ENCODE measurements at places on chromosomes 12 and 14.

GRCh38 chr12:67069451-67070306 is 199.5 kb upstream of the CAND1 start:
- peak; percentile 18 for DNase-seq
- no peak overlapping the region for H3K27ac ChIP-seq
- H3K27me3 ChIP-seq: peaks cover 49% of the 10 kb centered on the region
- peak overlapping the region; percentile 81 for H3K4me3 ChIP-seq

GRCh38 chr12:1691123-1692007 is 495 bp downstream of the ADIPOR2 start:
- peak overlapping the region; percentile 82 for H3K27ac ChIP-seq
- peaks cover 8% of the 10 kb centered on the region for H3K36me3 ChIP-seq
- H3K4me1 ChIP-seq: peaks cover 45% of the 10 kb centered on the region
- no peak for DNase-seq
- H3K4me3 ChIP-seq: peak overlapping the region; percentile 88

DNA sequence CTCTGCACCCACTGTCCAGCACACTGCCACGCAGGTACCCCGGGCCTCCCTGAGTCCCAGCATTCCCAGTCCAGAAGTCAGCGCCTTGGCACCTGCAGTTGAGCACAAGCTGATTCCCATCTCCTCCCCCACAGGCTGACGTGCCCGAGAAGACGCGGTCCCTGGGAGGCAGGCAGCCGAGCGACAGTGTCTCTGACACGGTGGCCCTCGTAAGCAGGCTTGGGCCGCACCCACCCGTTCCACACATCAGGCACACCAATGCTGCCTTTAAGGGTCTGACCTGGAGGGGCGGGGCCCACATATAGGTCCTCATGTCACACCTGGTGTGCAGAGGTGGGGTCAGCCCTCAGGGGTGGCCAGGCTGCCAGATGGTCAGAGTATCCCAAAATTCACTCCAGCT is 18.4 kb upstream of the TEX22 start:
- peaks cover 8% of the 10 kb centered on the region for H3K36me3 ChIP-seq
- no peaks in the 10 kb centered on the region for H3K27me3 ChIP-seq
- no peak overlapping the region for H3K27ac ChIP-seq
- no peak overlapping the region for H3K4me3 ChIP-seq

- no peak overlapping the region for H3K4me3 ChIP-seq
- no peaks in the 10 kb centered on the region for H3K27me3 ChIP-seq
- peaks cover 29% of the 10 kb centered on the region for H3K4me1 ChIP-seq
- no peak overlapping the region for H3K27ac ChIP-seq
- H3K36me3 ChIP-seq: no peaks in the 10 kb centered on the region
- DNase-seq: no peak
These were observed 9.8 kb upstream of the NFKBIA start for GRCh38 chr14:35414365-35414764.

- H3K4me3 ChIP-seq: no peak overlapping the region
- H3K27me3 ChIP-seq: no peaks in the 10 kb centered on the region
- H3K27ac ChIP-seq: no peak overlapping the region
- H3K36me3 ChIP-seq: no peaks in the 10 kb centered on the region
These were observed 79.9 kb downstream of the NINJ2 start for GRCh38 chr12:583251-583869.

DNA sequence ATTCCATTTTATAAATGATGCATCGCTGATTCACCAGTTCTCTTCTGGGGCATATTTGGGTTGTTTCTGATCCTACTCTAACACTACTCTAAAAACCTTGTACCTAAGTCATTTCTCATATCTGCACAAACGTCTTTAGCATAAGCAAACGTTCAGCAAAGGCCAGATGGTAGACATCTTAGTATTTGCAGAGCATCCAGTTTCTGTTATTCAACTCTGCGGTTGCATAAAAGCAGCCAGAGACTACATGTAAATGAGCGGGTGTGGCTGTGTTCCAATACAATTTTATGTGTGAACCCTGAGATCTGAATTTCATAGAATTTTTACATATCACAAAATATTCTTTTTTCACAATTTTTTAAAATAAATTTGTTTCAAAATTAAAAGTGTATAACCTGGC is 22.8 kb upstream of the MMP17 start:
- peaks cover 24% of the 10 kb centered on the region for H3K36me3 ChIP-seq
- no peaks in the 10 kb centered on the region for H3K27me3 ChIP-seq
- H3K27ac ChIP-seq: no peak overlapping the region
- H3K4me1 ChIP-seq: peaks cover 8% of the 10 kb centered on the region
- DNase-seq: no peak

GRCh38 chr12:132510746-132511477 is 21.0 kb downstream of the FBRSL1 start:
- DNase-seq: no peak
- peaks cover 16% of the 10 kb centered on the region for H3K4me1 ChIP-seq
- H3K27me3 ChIP-seq: no peaks in the 10 kb centered on the region
- no peak overlapping the region for H3K27ac ChIP-seq
- H3K4me3 ChIP-seq: no peak overlapping the region

- no peak overlapping the region for H3K27ac ChIP-seq
- H3K36me3 ChIP-seq: peaks cover 2% of the 10 kb centered on the region
- H3K4me3 ChIP-seq: no peak overlapping the region
- H3K27me3 ChIP-seq: no peaks in the 10 kb centered on the region
- peaks cover 40% of the 10 kb centered on the region for H3K4me1 ChIP-seq
These were observed 43.1 kb downstream of the FRS2 start for GRCh38 chr12:69513297-69513696.

DNA sequence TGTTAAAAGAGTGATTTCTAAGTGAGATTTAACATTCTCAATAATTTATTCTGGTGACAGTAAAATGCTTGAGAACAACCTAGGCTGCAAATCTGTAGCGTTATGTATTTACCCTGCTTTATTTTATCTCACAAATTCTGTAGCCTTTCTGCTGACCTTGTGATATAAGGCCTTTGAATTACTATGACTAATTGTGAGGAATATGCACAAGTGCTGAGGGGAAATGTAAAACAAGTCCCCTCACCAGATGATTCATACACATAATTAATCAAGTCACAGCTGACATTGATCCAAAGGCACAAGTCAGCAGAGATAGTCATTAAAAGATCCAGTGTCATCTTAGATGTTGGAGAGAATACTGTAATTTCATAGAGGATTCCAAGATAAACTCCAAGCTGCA is 992.7 kb upstream of the USP15 start:
- no peaks in the 10 kb centered on the region for H3K4me1 ChIP-seq
- DNase-seq: no peak
- no peak overlapping the region for H3K4me3 ChIP-seq
- no peaks in the 10 kb centered on the region for H3K36me3 ChIP-seq

- no peak overlapping the region for H3K4me3 ChIP-seq
- no peak overlapping the region for H3K27ac ChIP-seq
- peaks cover 12% of the 10 kb centered on the region for H3K4me1 ChIP-seq
- peaks cover 2% of the 10 kb centered on the region for H3K27me3 ChIP-seq
- DNase-seq: no peak
These were observed 11.8 kb upstream of the EDDM3A start for GRCh38 chr14:20733684-20734429.

- peaks cover 16% of the 10 kb centered on the region for H3K27me3 ChIP-seq
- H3K4me3 ChIP-seq: no peak overlapping the region
These were observed 8.1 kb downstream of the LGR5 start for GRCh38 chr12:71447691-71448132.

GRCh38 chr12:111638556-111638955 is 39.4 kb upstream of the ATXN2 start:
- H3K4me1 ChIP-seq: peaks cover 3% of the 10 kb centered on the region
- H3K4me3 ChIP-seq: no peak overlapping the region
- H3K36me3 ChIP-seq: peaks cover 28% of the 10 kb centered on the region
- no peak overlapping the region for H3K27ac ChIP-seq

DNA sequence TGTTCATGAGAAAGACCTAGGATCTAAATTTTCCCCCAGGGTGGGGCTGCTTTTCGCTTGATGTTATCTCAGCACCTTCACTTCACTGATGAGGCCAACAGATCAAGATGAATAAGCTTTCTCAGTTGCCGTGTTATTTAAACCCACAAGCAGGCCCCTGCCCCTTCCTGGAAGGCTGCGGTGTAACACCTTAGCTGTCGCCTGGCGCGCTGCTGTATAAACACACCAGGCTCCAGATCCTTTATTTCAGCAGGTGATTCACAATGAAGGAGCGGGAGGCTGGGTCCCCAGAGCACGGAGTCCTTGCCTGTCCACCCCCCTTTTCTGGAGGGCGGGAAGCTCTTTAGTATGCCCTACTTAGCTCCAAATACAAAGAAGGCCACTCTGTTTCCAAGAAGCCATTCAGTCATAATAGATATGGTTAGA is 515.4 kb downstream of the FUT8 start:
- H3K36me3 ChIP-seq: no peaks in the 10 kb centered on the region
- no peak overlapping the region for H3K27ac ChIP-seq
- no peak overlapping the region for H3K4me3 ChIP-seq
- no peak for DNase-seq
- no peaks in the 10 kb centered on the region for H3K4me1 ChIP-seq

DNA sequence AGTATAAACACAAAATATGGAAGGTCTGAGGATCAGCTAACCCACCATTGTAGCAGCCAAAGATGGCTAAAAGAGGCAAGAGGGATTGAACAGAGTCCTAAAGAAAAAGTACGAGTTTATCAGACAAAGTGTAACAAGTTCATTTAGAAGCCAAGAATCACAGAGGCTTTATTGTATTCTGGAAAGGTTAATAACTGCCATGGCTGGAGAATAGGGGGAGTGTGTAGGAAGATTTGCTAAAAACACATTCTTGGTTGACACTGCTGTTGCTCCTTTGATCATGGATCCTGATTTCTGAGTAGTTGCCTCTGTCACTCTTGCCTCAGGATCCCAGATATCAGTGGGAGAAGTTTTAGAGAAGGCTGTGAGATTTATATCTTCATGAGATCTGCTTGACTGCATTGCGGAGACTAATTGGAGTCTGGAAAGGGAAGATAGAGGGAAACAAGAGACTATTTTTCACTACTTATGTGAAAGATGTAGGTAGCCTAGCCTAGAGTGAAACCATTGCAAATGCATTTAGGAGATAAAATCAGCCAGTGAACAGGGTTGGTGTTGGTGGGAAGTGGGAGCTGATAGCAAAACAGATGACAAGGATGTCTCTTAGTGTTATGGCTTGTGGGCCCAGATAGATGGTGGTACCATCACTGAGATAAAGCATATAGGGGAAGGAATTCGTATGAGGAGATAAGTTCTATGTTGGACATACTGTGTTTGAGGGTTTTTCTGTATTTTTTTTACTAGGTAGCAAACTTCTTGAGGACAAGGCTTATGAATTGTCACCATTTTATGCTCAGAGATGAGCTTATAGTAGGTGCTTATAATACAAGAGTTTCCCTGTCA is 402.9 kb upstream of the PDE3A start:
- H3K36me3 ChIP-seq: no peaks in the 10 kb centered on the region
- no peak overlapping the region for H3K27ac ChIP-seq
- DNase-seq: no peak
- H3K27me3 ChIP-seq: no peaks in the 10 kb centered on the region

GRCh38 chr12:118603610-118604361 is 227.4 kb downstream of the SUDS3 start:
- no peaks in the 10 kb centered on the region for H3K36me3 ChIP-seq
- H3K27ac ChIP-seq: no peak overlapping the region
- H3K4me1 ChIP-seq: no peaks in the 10 kb centered on the region
- no peak overlapping the region for H3K4me3 ChIP-seq

DNA sequence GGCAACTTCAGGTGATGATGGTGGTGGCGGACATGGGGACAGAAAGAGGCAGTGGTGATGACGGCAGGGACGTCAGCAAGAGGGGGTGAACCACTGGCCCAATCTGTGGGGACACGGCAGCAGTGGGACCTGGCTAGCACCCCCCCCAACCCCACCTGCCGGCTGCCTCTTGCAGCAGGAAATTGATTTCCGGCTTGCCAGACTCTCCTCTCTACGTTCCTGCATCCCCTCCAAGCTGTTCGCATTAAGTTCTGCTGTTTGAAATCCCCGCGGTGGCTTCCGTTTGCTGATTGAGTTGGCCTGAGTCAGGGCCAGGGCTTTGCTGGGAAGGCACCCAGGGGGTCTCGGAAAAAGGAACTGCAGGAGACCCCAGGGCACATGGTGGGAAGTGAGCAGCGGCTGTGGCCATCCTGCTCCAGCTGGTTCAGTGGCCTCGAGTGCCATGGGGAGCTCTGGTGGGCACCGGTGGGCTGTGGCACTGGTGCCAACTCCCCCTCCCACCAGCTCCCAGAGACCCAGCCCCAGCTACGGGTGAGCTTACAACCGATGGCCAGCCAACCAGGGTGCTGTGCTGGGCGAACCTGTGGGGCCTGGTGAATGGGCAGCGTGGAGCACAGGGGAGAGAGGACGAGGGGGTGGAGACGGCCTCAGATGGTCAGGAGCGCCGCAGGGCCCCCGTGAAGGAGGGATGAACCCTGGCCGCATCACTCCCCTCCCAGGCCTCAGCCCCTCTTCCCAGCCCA is 14.6 kb upstream of the NUDT14 start:
- no peak overlapping the region for H3K4me3 ChIP-seq
- no peak overlapping the region for H3K27ac ChIP-seq
- H3K36me3 ChIP-seq: no peaks in the 10 kb centered on the region
- H3K27me3 ChIP-seq: peaks cover 35% of the 10 kb centered on the region

DNA sequence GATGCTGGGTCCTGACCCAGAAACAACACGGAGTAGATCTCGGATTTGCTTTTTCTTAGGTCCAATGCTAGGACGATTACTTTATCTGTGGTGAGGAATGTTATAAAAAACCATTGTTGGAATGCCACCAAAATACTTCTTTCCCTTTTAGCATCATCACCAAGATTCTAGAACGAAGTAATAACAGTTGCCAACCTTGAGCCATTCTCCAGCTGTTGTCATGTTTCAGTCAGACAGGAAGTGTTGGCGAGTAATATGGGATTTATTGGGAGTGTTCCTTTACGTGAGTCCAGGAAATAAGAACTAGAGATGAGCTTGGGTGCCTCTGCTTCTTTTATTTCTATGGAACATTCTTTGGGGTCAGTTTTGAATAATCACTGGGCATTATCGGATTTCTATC is 892.9 kb downstream of the DIO2 start:
- no peak overlapping the region for H3K27ac ChIP-seq
- H3K4me1 ChIP-seq: no peaks in the 10 kb centered on the region
- no peak overlapping the region for H3K4me3 ChIP-seq
- no peak for DNase-seq

DNA sequence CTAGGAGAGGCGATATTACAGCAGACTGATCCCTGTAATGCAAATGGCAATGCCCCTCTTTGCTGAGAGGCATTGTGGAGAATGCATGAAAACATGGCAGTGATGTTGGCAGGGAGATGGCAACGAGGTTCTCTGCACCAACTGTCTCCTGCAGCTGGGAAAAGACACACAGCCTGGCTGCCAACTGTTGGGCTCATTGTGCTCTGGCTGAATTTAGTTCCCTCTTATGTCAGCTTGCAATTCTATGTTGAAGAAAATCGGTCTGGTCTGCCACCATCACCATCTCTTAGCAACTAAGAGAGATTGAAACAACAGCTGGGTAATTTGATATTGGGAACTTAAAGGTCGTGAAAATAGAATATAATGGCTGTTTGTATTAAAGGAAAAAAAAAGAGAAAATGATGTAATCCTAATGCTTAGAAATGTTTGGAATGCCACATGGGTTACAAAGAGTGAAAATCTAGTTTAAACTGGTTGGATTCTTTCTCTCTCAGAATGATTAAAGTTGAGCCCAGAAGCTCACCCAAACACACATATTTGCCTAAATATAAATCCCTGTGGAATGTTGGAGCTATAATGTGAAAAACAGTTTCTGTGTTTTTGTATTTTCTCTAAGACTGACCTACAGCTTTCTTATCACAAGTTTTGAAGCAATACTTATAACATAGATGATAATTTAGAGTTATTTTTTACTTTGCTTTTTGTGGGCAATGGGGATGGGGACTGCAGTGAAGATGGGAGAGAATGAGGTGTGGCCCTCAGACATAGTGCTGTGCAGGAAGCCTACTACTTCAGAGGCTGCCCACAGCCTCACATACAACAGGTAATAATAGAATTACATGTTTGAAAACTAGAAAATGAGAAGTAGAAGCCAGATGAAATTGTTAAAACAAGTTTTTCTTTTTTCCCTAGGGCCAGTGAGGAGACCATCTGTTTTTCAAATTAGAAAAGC is 143.7 kb downstream of the AKAP6 start:
- H3K27me3 ChIP-seq: no peaks in the 10 kb centered on the region
- H3K4me1 ChIP-seq: no peaks in the 10 kb centered on the region
- H3K36me3 ChIP-seq: no peaks in the 10 kb centered on the region
- H3K4me3 ChIP-seq: no peak overlapping the region
